ENCODE measurements at places on chromosomes 5 and 9. TPM values are rescaled to one million over a fixed set of nuclear protein-coding genes. Genes with fewer than 3 reads are reported as not detected.

GRCh38 chr5:150001660-150002486 is 1.3 kb downstream of the HMGXB3 start:
- DNase-seq = peak; percentile 77

DNA sequence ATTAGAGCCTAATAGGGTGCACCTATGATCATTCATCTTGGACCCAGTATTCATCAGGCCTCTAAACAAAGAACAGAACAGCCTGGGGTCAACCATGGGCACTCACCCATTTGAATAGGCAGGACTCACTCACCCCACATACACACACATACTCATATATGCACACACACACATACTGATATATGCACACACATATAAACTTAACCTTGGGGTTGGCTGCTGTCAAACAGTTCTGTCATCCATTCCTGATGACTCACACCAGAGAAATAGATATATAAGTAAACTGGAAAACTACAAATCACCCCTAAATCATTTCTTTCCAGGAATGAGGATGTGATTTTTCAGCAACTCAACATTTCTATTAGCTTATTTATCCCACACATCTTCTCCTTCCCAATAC is 51.3 kb downstream of the ARL15 start:
- no peak for DNase-seq

GRCh38 chr5:156913719-156914370 is 49.2 kb downstream of the TIMD4 start:
- peak; percentile 31 for DNase-seq

DNA sequence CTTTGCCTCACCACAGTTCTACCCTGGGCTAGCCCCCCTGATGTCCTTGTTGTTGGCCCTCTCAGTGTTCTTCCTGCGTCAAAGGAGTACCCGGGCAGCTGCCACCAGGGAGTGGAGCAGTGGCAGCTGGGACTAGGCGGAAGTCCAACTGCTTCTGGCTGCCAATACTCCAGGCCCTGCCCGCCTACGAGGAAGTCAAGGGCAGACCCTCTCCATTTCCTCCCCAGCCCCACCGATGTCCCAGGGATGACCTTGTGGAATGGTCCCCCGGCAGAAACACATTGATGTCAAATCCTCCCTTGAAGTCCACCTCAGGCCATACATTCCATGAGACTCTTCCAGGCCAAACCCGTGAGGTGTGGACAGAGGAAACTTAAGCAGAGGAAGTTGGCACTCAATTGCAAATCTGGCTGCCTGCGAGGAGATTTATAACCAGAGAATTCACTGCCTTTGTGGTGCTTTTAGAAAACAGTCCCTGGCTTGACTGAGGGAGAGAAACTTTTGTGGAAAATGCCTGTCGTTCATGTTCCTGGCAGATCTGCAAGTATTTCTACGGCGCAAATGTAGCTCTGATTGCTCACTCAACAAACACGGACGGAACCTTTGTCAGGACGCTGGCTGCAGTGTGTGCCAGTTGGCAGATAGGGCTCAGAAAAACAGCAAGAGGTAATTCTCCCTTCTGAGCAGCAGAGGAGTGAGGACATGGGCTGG is 339.7 kb downstream of the RAB3C start:
- DNase-seq = no peak

DNA sequence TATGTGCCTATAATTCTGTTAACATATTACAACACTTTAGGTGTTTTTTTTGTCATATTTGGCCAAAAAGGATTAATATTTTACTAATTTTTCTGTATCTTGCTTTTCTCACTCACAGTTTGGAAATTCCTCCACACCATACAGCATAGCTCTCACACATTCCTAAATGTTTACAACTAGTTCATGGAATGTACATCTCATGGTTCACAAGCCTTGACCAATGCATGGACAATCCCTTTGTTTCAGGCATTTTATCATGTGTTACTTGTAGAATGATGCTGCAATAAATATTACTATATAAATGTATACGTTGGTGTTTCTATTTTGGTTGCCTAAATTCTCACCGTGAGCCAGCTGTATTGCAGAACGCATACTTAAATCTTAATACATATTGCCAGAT is 80.5 kb upstream of the SPATA31C2 start:
- no peak for DNase-seq

DNA sequence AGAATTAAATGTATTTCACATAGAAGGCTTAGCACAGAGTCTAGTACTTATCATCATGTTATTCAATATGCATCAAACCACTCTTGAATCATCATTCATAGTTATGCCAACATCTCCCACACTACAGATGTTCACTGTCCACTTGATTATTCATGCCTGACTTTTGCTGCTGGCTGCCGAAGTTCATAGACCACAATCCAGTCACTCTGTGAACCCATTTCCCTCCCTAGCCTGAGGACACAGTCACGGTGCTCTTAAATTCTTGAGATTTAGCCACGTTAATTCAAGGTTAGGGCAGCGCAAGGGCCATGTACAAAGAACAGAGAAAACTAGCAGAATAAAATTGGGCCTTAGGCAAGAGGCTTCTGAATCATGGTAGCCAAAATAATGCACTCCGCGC is 32.4 kb downstream of the ABCA1 start:
- no peak for DNase-seq

GRCh38 chr5:111703662-111704061 is 53.3 kb downstream of the NREP start:
- DNase-seq = no peak

- no peak for DNase-seq
Measured at GRCh38 chr9:113255438-113255837, 19.9 kb downstream of the CDC26 start.

- no peak for DNase-seq
Measured at GRCh38 chr9:129914051-129914450, 78.8 kb downstream of the USP20 start.

GRCh38 chr5:32308946-32309345 is 3.8 kb downstream of the MTMR12 start:
- no peak for DNase-seq

GRCh38 chr9:94511955-94512265 is 43.0 kb upstream of the PCAT7 start:
- DNase-seq = no peak

- peak; percentile 5 for DNase-seq
Measured at GRCh38 chr9:121798941-121799340, 147.5 kb downstream of the DAB2IP start.

GRCh38 chr9:94042516-94043360 is 41.5 kb upstream of the PTPDC1 start:
- DNase-seq = no peak

DNA sequence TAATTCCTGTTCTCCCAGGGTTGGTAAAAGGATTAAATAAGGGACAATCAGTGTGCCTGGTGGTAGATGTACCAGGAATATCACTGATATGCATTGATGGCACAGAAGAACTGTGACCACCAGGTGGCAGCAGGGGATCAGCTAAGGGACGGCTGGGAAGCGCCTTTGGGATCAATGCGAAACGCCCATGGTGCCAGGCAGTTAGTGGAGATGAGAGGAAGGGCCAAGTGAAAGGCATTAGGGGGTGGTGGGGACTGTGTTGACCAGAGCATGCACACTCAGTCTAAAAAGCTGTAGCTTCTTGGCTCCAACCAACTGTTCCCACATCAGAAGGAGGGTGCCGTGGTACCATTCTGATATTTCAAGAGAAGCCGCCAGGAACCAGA is 55.6 kb downstream of the ARHGEF37 start:
- peak; percentile 74 for DNase-seq

DNA sequence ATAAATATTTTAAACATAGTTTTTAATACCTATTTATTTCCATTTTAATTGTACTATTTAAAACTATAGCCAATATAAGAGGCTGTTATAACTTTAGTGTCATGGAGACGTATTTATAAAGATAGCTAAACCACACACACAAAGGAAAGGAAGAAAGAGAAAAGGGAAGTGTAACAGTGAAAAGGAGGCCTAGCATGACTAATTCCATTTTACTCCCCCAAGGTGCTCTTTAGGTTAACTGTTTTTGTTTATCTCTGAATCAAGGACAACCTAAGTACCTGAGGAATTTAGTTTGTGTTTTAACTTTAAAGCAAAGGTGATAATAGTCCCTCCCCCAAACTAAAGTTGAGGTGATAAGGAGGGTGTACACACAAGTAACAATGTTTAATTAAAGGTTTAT is 1188.9 kb upstream of the C9orf72 start:
- DNase-seq = no peak

- no peak for DNase-seq
Measured at GRCh38 chr9:89683626-89684025, 78.8 kb downstream of the GADD45G start.

- DNase-seq = no peak
Measured at GRCh38 chr9:95729669-95730368, 145.7 kb upstream of the ERCC6L2 start.

GRCh38 chr9:3513265-3513818 is 12.5 kb downstream of the RFX3 start:
- no peak for DNase-seq

- DNase-seq = no peak
Measured at GRCh38 chr5:43601454-43602260, 1.3 kb upstream of the NNT start.

DNA sequence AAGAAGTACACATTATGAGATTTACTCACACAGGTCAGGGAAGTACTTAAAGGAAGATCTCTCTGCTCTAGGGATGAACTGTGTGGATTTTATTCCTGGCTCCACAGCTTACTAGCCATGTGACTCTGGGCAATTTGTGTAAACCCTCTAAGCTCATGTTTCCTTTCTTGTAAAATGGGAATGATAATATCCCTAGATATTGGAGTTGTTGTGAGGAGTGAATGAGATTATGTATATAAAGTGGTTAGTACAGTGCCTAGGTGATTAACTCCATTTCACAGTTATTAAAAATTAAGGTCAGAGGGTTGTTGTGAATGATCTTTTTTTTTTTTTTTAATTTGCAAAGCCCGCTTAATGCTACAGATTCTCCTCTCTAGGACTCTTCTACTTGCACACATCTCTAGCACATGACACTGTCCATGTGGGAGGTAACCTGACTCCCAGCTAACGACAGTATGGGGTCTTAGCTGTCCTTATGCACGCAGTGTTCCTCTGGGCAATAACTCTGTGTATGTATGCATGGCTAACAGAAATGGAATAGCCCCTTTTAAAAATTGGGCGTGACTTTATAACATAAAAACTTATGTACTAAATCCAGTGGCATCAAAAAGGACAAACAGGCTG is 23.9 kb upstream of the MYOT start:
- no peak for DNase-seq

- no peak for DNase-seq
Measured at GRCh38 chr9:86500031-86500430, 145.8 kb upstream of the TUT7 start.

Gene FOXE1
- total RNA-seq = not detected

Gene TMOD1
- total RNA-seq = 1.7 TPM

Gene DTWD2
- 2.3 TPM for total RNA-seq

Gene ENHO
- total RNA-seq = 0.26 TPM

Gene NR2F1
- not detected for total RNA-seq

Gene ALDH1A1
- not detected for total RNA-seq

Gene ZNF367
- 30.1 TPM for total RNA-seq

Gene FSD1L
- 3.2 TPM for total RNA-seq

Gene TLX3
- total RNA-seq = not detected

Gene SV2C
- 0.02 TPM for total RNA-seq

Gene VAV2
- 5.3 TPM for total RNA-seq

Gene NIM1K
- total RNA-seq = 1.00 TPM

Gene LCN9
- not detected for total RNA-seq
